Renal cortex interstitium (tissue), 15 donors: ENCODE measurements at places on chromosomes 7 and 10. TPM values are rescaled to one million over a fixed set of nuclear protein-coding genes. Genes with fewer than 3 reads are reported as not detected.

DNA sequence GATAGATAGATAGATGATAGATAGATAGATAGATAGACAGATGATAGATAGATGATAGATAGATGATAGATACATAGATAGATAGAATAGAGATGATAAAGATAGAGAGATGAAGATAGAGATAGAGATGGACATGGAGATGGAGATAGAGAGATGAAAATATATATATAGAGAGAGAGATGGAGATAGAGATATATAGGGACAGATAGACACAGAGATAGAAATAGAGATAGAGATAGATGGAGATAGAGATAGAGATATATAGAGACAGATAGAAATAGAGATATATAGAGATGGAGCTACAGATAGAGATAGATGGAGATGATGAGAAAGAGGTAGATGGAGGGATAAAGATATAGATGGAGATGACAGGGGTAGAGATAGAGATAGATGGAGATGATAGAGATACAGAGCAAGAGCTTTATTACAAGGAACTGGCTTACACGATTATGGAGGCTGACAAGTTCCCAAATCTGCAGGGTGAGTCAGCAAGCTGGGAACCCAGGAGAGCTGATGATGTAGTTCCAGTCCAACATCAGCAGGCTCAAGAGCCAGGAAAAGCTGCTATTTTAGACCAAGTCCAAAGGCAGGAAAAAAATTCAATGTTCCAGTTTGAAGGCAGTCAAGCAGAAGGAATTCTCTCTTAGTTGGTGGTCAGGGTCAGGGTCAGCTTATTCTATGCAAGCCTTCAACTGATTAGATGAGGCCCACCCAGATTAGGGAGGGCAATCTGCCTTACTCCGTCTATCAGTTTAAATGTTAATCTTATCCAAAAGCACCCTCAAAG is 37.1 kb downstream of the CAV1 start:
- DNase-seq, result no peak

DNA sequence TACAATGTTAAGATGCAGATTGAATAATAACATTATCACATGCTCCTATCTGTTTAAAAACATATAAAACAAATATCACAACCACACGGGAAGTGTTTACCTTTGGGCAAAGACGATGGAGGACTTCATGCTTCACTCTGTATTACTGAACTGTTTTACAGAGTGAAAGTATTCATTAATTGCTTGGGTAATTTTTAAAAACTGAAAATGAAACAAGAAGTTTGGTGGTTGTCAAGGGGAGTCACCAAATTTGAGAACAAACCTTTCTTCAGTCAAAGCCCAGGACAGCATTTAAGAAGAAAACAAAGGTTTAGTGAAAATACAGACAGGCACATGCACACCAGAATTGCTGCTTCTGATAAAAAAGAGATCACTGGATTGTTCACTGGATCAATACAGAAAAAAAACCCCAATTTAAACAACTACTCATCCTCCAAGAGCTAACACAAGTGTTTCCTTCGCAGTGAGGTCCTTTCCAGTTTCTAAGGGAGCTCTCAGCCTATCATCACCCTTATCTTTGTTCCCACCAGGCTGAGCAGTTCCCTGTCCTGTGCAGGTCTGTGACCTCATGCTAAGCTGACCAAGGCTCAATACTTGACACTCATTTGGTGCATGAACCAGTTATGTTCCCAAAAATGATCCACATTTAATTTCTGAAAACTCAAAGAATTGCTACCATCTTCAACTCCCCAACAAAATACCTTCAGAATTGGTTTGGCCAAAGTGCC is 8.8 kb downstream of the PARP12 start:
- no peak for DNase-seq

DNA sequence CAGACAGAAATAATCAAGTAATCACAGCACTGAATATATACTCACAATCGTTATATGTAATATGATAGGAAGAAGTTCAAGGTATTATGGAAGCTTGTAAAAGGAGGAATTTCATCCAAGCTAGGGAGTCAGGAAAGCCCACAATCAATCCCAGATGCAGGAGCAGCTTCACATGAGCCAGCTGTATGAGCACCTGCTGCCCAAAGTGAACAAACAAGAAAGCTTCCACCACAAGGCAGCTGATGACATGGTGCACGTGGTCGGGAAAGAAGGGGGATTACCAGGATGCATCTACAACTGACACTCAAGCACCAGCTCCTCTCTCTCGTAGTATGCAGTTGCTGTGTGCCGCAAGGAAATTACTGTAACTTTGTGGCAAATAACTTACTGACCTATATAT is 225.2 kb downstream of the XPNPEP1 start:
- DNase-seq, result no peak

GRCh38 chr7:4849390-4849789 is 12.4 kb downstream of the PAPOLB start:
- no peak for DNase-seq

IRF5 gene
- 9.1 TPM for polyA plus RNA-seq

DNA sequence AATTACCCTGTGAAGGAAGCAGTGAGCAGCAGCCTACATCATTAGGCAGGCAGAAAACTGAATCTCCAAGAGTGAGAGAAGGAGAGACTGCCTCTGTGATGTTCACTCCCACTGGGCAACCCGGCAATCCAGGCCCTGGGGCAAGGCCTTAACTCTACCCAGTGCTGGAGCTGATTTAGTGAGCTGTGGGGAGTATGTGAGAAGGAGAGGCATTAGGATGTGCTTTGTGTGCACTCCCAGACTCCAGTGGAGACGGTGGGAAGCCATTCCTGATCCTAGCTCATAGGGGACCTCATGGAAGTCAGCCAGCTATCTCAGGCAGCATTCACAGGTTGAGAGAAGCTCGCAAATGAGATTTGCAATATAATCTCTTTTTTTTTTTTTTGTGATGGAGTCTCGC is 41.1 kb upstream of the CDK13 start:
- no peak for DNase-seq

DNA sequence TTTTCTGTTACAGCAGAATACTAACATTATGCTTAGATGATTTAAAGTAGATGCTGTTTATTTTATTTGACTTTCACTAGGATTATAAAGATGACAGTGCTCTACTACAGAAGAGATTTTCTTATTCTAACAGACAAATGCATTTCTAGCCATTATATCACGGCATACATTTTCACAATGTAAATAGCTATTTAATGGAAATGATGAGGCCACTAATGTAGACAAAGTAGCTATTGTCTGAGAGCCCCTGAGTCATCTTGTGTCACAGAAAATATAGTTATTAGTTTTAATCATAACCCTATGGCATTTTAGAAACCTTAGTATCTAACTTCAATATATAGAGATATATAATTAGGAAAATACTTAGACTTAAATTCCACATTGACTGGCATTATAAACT is 158.0 kb upstream of the AHR start:
- DNase-seq, result no peak

CCDC7 gene
- 4.2 TPM for polyA plus RNA-seq

GRCh38 chr7:156659961-156660360 is 19.4 kb downstream of the RNF32 start:
- no peak for DNase-seq

GRCh38 chr7:1739593-1739992 is 69.5 kb downstream of the ELFN1 start:
- DNase-seq, result no peak

DNA sequence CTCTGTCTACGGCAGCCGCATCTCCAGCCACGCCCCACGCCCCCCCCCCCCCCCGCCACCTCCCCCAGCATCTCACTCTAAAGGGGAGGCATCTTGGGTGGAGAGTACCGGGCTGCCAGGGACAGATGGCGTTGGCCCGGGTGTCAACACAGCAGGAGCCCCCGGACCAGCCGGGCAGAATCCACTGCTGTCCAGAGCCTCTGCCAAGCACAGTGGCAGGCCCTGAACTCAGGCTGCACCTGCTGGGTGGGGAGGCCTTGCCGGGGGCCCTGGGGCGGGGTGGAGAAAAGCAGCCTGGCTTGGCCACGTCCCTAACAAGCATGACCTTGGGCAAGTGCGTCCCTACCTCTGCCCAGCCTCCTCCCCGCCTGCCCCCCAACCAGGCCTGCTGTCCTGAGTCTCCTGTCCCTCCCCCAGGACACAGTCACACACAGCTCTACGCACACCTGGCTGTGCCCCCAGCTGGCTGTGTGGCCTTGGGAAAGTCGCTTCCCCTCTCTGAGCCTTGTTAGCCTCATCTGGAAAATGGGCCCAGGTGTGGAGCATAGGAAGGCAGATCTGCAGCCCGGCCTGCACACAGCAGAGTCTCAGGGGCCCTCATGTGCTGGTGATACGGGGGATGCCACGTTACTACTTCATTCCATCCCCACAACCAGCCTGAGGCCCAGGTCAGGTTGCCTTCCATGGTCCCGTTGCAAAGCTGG is 45.2 kb downstream of the MICALL2 start:
- DNase-seq, result no peak

DNA sequence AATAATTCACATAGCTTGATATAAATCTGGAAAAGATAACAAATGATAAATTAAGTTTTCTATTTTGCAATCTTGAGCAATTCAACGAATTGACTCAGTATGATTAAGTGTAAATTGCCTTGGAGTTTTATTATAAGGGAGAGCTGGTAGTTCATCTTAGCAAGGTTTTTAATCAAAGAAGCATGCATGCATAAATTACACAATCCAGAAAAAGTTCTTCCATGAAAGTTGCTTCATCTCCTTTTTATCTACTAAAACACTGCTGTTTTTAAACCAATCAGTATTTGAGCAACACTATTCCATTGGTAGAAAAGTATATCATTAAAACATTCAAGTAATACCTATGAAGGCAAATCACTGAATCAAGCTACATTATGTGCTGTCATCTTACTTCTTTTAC is 47.6 kb downstream of the POT1 start:
- DNase-seq, result no peak

DNA sequence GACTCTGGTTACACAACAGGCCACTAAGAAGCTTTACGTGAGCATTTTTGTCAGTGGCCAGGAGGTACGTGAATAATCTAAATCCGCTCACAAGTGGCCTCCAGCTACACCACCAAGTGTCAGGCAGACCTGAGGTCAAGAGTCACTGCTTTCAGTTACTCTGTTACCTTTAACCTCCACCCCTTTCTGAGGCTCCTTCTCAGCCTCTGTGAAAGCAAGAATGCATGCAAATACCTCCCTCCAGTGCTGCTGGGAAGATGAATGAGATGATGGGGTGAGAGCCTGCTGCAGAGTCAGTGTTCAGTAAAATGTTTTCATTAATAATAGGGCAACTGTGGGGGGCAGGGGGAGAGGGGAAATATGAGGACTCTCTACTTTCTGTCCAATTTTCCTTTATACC is 11.2 kb downstream of the DDC start:
- DNase-seq, result no peak

- DNase-seq, result no peak
Observed at GRCh38 chr7:66110856-66111255, 3.8 kb upstream of the CRCP start.

DNA sequence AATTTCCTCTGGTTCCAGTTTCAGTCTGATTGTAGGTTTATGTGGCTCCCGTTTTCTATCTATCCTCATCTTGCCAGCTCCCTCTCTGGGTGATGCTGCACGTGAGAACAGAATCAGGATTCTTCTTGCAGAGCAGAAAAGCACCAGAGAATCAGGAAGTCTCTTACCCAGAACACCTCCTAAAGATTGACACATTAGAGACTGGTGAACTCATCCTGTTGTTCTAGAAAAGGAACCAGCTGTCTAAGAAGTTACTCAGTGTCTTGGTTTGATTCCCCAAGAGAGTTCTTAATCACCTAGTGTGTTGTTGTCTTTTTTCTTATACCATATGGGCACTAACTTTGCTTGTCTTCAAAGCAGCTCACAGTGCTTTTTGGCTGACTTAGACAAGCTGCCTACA is 152.4 kb downstream of the DGKI start:
- DNase-seq, result no peak

DNA sequence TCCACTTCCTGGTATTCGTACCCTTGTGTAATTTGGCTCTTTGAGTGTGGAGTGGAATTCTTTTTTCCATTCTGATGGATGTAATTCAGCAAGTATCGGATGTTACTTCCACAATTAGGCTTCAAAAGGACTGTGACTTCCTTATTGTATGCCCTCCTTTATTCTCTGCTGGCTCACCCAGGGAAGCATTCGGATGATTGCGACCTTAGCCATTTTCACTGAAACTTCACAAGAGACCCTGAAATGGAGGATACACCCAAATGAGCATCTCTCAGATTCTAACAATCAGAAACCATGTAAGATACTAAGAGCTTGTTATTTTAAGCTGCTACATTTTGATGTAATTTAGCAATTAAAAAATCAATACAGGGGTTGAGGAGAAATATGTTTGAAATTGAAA is 493.1 kb downstream of the DNAJB9 start:
- DNase-seq, result no peak

DNA sequence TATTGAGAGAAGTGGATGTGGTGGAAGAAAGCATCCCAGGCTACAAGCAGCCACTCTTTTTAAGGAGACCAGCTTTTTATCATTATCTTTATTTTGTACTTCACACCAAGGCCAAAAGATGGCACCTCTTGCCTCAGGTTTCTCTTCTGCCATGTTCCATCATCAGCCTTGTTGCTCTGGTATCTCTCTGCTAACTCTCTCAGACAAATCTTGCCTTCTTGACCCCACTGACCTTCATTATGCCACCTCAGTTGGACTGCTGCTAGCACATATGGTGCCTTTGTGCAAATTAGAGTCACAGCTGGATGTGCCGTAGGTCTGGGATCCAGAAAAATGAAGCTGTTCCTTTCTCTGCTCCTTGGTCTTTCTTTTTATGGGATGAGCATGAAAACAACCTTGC is 47.1 kb upstream of the DYNC1I1 start:
- DNase-seq, result no peak

GRCh38 chr7:83321011-83321410 is 158.3 kb upstream of the PCLO start:
- DNase-seq, result no peak

DNA sequence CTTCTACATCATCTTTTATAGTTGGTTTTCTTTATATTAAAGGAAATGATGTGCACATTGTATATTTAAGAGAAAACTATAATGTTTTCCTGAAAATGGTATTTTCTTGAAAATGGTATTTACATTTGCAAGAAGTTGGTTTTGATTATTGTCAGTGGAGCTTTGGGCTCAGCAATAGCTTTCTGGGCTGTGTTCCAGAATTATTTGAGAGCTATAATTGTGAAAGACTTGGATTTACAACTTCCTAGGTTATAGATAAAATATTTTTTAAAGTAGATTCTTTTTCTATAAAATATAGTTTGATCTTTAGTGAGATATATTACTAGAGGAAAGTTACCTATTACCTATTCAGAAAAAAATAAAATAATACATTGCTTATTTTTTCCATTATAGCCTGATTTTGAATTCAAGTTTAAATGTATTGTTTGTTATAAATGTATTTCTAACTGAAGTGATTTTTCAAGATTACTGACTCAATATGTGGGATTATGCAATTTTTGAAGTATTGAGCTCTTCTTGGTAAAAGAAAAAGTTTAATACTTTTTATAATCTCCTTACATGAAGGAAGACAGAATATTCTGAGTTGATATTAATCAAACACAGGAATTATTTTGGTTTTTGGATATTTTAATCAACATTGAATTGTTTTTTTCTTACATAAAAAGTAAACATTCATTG is 20.2 kb downstream of the GNAI1 start:
- no peak for DNase-seq

- DNase-seq, result no peak
Observed at GRCh38 chr7:115066634-115067033, 144.7 kb downstream of the MDFIC start.

TMEM130 gene
- 4.8 TPM for polyA plus RNA-seq

- DNase-seq, result no peak
Observed at GRCh38 chr10:18875477-18875876, 173.1 kb upstream of the MALRD1 start.

- no peak for DNase-seq
Observed at GRCh38 chr7:28166982-28167715, 13.4 kb downstream of the JAZF1 start.
